Activated T-cell treated with anti-CD3 and anti-CD28 coated beads for 4 hours (primary cell): ENCODE measurements at places on chromosomes 13 and 19.
A peak's percentile ranks its signal among the peaks of the same experiment; 100 is the strongest.

DNA sequence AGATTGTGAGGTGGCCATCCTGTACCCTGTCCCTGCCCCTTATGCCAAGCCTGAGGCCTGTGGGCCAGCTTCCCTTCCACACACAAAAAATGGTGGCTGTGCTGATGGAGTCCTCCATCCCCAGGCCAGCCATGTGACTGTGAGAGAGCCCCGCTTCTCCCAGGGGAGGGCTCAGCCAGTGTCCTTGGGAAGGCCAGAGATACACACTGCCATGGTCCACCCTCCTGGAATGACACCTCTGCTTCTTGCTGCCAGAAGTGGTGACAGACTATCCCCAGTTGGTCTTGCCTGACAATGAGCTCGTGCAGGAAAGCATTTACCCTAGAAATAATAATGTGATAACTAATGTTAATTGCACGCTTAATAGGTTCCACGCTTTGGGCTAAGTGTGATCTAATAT is 38.0 kb downstream of the FAM124A start:
- DNase-seq = no peak

DNA sequence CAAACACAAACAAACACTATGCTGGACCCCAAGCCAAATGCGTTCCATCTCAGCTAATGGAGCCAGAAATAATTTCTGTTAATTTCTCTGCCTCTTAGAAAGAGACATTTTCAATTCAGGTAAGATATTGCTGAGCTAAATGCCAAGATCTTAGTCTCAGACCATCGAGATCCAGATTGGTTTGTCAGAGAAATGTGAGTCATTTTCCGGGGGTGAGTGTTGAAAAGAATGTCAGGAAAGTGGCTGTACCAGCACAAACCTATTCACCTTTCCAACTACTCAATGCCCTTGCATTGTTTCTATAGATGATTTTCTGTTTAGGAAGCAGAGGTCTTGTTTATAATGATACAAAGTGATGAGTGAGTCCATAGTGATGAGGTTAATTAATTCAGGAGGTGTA is 266.8 kb upstream of the TSHZ3 start:
- no peak for DNase-seq

GRCh38 chr13:104553186-104553585 is 1487.0 kb upstream of the SLC10A2 start:
- DNase-seq = no peak

DNA sequence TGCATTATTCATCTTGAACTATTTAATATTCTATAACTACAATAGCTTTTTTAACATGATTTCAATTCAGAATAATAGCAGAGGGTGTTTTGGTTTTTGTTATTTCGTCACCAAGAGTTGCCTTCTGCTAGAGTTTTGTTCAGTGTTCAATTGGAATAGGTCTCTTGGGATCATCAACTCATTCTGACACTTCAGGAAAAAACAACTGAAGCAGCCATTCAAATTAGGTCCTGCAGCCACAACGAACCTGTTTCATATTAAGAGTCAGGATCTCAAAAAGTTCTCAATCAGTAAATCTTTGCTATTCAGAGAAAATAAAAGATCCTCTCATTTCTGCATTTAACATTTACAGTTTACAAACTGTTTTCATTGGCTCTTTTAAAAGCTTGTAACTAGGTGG is 2.4 kb upstream of the CHAMP1 start:
- no peak for DNase-seq

DNA sequence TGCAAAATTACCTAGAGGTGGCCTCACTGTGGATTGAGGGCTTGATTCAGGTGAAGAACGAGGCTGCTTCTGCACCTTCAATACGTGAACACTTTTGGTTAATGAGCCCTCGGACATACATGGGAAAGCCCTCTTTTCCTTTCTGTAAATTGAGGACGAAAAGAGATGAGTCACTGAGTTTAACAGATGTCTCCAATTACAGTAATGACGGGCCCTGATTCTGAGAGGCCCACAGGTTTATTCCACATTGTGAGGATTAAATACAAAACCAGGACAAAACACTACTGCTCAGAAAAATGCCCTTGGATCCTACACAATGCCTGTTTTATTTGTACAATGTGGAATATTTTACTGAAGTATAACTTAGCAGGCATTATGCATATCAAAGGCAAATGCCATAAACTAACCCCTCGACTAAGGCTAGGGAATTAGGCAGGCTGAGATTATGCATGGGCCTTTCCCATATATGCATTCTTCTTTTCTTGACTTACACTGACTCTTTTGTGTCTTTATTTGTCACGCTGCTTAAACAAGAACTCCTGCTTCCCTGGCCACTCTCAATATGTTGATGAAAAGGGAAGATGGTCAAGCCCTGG is 819.9 kb downstream of the OLFM4 start:
- no peak for DNase-seq

GRCh38 chr13:61415749-61416148 is at the start of gene PCDH20:
PCDH20 (minus strand) TSS chr13:61415849; CDS start chr13:61415158, 691 bp downstream.
- no peak for DNase-seq

DNA sequence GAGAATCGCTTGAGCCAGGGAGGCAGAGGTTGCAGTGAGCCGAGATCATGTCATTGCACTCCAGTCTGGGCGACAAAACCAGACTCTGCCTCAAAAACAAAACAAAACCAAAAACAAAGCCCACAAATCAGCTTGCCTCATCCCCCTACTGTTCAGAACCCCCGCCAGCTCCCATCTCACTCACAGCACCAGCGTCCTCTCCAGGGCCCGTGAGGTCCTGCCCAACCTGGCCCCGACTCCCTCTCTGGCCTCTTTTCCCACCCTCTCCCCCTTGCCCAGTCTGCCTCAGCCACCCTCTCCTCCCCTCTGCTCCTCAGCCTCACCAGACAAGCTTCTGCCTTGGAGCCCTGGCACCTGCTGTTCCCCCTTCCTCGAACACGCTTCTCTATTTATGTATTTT is 3.8 kb downstream of the SLC8A2 start:
- DNase-seq = no peak

GRCh38 chr13:61362522-61362921 is 53.1 kb downstream of the PCDH20 start:
- no peak for DNase-seq

GRCh38 chr13:29936051-29936813 is 85.8 kb upstream of the UBL3 start:
- no peak for DNase-seq

DNA sequence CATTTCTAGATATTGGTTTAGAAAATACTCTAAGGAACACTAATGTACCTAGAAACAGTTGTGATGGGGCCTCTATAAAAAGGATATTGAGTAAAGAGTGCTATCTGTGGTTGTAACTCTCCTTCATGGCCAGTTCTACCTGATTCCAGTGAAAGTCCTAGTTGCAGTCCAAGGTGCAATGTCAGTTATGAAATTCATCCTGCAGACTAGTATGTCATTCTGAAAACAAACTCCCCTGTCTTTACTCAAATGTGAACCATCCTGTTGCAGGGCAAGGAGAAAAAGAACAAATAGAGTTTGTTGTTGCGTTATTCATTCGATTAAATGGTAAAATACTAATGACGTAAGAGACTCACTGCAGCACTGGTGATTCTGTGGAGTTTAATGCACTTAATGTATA is 18.3 kb upstream of the N4BP2L1 start:
- DNase-seq = no peak

GRCh38 chr19:34172661-34173192 is 423 bp downstream of the LSM14A start:
- DNase-seq = peak; percentile 11
